ENCODE measurements at places on chromosomes 4 and X.
A peak's percentile ranks its signal among the peaks of the same experiment; 100 is the strongest.

GRCh38 chr4:174757736-174758135 lies 71.3 kb downstream of the GLRA3 start:
- DNase-seq = no peak

GRCh38 chr4:677431-678293 lies 3.3 kb downstream of the MYL5 start:
- DNase-seq = no peak

DNA sequence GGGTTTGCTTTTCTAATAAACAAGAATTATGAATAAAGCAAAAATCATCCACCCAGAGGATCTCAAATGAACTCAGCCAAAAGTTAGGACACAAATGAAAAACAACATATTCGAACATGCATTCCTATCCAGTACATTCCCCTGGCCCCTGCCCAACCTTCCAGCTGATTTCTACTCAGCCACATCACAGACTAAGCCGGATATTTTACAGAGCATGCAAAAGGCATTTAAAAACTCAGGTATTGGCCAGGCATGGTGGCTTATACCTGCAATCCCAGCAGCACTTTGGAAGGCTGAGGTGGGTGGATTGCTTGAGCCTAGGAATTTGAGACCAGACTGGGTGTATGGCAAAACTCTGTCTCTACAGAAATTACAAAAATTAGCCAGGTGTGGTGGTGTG lies 54.6 kb downstream of the RELL1 start:
- peak; percentile 28 for DNase-seq

DNA sequence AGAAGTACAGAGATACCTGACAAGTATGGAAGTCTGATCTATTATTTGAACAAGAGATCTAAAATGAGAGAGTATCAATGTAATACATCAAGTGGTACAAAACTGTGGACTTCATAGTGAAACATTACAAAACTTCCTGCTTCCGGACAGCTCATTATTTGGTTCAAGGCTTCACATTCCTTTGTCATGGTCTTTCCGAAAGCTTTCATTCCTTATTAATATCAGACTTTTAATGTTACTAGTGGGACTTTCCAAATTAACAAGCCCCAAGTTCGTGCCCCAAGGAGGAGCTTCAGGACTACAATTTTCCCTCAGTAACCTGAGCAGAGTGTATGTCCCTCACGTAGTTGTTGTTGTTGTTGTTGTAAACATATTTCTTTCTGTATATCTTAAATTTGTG lies 1.2 kb downstream of the CHIC2 start:
- DNase-seq = peak; percentile 64

GRCh38 chrX:19860571-19860970 lies 26.8 kb downstream of the SH3KBP1 start:
- DNase-seq = no peak
